ENCODE measurements at places on chromosomes 12 and 14.

GRCh38 chr12:3882896-3883564 lies 9.8 kb upstream of the PARP11 start:
- DNase-seq = no peak

DNA sequence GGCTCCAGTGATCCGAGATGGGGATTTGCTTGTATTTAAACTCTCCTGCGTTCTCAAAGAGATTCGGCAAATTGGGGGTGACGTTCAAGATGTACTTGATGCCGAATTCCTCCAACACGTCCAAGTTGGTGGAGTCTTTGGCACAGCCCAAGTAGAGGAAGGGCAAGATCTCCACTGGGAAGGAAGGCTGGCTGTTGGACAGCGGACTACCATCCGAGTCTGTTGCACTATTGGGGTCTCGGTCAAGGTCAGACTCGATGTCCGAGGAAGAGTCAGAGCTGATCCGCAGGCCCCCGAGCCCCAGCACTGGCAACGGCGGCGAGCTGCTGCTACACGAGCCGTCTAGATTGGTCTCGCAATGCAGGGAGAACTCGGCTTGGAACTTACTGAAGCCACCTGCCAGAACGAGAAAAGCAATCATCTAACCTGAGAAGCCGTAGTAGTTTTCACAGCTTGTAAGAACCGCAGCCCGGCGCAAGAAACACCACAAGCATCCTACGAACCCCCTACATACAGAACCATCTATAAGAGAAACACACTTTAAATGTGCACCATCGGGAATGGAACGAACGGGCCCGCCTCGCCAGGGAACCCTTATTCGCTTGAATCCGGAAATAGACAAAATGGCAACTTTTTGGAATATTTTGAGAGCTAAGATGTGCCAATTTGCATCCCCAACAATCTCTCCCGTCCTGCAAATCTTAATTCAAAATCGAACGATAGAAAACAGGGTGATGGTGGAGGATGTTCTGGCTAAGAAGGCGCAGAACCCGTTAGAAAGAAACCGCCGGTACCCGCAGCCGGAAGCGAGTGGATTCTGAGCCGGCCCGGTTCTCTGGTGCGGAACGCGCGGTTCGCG lies 1.4 kb downstream of the DUSP6 start:
- DNase-seq = no peak

DNA sequence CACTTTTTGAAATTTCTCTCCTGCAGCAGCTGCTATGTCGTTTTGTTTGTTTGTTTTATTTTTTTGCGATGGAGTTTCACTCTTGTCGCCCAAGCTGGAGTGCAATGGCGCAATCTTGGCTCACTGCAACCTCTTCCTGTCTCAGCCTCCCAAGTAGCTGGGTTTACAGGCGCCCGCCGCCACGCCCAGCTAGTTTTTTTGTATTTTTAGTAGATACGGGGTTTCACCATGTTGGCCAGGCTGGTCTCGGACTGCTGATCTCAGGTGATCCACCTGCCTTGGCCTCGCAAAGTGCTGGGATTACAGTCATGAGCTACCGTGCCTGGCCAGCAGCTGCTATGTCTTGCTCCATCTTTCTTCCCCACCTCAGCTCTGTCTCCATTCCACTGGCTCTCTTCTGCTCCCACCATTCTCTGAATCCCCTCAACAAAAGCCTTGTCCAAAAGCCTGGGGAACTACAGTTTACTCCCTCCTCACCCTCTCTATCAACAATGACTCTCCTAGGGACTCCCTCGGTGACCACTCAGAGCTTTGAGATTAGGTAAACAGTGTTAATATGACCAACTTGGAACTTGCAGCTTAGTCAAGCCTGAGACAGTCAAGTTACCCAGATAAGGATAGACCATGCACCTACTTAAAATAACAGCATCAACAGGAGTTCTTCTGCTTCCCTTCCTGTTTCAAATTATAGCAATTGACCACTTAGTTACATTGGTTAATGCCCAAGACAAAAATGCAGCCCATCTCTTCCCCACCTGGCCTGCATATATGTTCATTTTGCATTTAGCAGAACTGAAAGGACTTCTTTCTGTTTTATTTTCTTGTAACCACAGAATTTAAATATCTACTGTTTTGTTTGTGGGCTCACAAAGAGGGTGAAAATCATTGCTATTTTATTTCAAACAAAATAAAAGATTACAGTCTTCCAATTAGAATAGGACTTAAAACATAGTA lies 189.0 kb upstream of the AMIGO2 start:
- no peak for DNase-seq

DNA sequence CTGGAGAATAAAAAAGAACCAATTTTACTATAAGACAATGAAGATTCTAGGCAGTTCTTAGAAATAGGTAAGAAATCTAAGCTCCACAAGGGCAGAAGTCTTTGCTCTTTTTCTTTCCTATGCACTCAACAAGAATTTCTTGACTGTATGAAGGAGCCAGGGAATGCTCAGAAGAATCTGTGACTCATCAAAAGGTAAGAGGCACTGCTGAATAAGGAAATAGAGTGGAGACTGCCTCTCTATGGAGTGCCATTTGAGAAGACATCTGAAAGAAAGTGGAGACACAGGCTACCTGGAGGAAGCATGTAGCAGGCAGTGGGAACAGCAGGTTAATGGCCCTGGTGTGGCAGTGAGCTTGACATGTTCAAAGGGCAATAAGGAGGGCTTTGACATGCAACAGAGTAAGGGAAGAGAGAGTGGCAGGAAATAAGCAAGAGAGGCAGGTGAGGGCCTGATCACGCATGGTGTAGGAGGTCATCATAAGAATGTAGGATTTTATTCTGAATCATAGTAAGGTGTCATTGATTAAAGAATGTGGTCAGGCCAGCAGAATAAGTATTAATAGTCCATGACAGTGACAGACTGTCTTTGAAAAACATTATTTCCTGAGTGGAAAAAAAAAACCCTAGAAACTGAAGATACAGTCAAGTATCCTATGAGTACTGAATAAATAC lies 446.7 kb upstream of the GARIN6 start:
- no peak for DNase-seq

- DNase-seq = no peak
These were observed 41.4 kb downstream of the ZC3H14 start for GRCh38 chr14:88604212-88604611.

GRCh38 chr14:59827401-59827800 lies 43.2 kb downstream of the RTN1 start:
- no peak for DNase-seq

DNA sequence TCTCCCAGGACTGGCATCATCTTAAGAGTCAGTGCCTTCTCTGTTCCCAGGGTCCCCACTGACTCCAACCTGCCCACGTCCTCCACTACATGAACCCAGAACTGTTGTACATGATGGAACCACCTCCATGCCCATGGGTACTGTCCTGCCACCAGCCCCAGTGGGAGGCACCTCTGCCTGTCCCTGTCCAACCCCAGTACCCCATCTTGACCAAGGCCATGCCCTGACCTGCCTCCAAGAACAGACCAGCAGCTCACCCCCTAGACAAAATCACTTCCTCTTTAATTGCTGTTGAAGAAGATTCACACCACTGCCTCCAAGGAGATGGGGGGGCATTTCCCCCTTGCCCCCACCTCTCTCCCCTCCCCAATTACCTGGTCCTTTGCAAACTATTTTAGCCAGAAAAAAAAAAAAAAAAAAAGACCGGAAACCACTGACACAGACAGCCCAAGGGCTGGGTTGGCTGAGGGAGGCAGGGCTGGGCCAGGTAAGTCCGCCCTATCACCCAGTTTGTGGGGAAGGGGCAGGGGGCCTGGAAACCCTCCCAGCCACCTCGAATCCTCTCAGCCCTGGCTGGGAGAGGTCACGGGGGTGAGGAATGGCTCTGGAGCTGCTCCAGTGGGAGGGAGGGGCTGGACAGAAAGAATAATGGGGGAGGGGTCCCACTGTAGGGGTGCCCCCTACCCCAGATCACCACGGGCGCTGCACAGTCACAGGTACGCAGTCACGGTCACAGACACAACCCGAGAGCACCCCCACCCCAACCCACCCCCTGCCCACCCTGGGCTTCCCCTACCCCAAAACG lies 13.4 kb downstream of the AGAP2 start:
- no peak for DNase-seq

DNA sequence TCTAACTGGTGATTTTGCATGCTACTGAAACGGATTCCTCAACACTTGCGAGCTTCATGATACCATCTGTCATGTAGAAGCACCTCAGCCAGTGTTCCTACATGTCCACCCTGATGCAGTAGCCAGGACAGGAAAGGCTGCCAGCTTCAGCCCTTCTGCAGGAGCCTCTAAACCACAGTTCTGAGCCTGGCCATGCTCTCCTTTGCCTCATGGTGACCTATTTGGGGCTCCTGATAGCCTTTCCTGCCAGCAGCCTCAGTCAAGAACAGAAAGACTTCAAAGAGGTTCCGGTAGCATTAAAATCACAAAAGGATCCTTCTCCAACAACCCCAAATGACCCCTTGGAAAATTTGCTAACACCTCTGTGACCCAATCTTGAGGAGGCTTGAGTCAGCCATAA lies 96.0 kb downstream of the CNTN1 start:
- no peak for DNase-seq

DNA sequence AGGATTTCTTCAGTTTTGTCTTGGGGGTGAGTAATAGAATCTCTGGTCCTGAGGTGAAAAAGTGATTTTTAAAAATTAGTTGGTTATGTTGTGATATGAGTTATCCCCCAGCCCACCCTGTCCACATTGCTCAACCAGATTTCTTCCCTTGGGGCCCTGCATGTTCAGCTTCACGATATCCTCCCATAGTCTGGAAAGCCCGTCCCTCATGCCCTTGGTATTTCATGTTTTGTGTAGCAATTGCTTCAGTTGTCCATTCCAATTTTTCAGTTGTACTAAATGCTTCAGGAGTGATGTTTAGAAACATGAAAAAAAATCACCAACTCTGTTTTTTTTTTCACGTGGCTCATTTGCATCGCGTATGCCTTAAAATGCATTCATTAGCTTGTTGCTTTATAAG lies 17.5 kb upstream of the BICD1 start:
- no peak for DNase-seq

DNA sequence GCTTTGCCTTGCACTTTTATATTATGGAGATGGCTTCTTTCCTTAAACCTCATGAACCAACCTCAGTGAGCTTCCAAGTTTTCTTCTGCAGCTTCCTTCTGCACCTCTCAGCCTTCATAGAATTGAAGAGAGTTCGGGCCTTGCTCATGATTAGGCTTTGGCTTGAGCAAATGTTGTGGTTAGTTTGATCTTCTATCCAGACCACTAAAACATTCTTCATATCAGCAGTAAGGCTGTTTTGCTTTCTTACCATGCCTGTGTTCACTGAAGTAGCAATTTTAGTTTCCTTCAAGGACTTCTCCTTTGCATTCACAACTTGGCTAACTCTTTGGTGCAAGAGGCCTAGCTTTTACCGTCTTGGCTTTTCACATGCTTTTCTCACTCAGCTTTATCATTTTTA lies 125.4 kb downstream of the SNAPC1 start:
- no peak for DNase-seq

DNA sequence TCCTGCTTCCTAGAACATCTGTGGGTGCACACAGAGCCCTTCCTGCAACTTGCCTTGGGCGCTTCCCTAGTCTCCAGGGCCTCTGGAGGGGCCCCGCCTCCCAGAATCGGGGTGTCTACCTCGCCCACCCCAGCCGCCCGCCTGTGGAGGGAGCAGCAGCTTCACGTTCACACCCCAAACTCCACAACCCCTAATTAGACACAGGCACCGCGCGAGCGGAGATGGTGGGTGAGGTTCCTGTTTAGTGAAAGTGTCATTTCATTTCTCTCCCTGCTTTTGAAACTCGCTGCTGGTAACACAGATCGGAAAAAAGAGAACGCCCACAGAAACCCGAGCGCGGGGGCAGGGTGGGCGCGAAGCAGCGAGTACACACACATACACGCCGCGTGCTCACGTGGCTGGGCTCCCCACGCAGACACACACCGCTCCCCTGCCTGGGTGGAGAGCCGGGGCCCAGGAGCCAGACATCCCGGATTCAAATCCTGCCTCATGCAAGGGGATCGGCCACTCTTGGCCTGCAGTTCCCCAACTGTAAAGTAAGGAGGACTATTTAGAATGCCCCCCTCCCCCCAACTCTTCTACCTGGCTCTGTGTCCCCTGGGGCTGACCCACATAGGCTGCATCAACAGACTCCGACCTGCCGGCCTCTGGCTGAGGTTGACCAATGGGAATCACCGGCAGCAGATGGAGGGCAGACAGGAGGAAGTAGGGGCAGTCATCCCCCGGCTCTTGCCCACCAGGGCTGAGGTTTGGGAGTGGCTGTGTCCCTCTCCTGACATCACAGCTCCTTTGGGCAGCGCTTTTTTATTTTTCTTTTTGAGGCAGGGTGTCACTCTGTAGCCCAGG lies 79.2 kb upstream of the NCOR2 start:
- no peak for DNase-seq

GRCh38 chr12:85588221-85588620 lies 248.0 kb downstream of the RASSF9 start:
- DNase-seq = no peak

Data from stimulated activated CD8-positive, alpha-beta memory T cell treated with anti-CD3 and anti-CD28 coated beads, Interleukin-2, amount 100 ng/mL, for 1 hour (primary cell).